ENCODE measurements at places on chromosomes 13 and 19. TPM values are rescaled to one million over a fixed set of nuclear protein-coding genes. Genes with fewer than 3 reads are reported as not detected.

The F10 gene
- 33.7 TPM for total RNA-seq

The LGALS7B gene
- 2.3 TPM for total RNA-seq

The TTC9B gene
- total RNA-seq = 0.71 TPM

The URAD gene
- total RNA-seq = 1.6 TPM

The CRB3 gene
- 2.0 TPM for total RNA-seq

The GIPC3 gene
- total RNA-seq = 0.50 TPM

- no peak overlapping the region for H3K4me3 ChIP-seq
- peaks cover 4% of the 10 kb centered on the region for H3K4me1 ChIP-seq
- DNase-seq = no peak
- H3K36me3 ChIP-seq = no peaks in the 10 kb centered on the region
These were observed 82.8 kb downstream of the SIPA1L3 start for GRCh38 chr19:37989855-37990254.

DNA sequence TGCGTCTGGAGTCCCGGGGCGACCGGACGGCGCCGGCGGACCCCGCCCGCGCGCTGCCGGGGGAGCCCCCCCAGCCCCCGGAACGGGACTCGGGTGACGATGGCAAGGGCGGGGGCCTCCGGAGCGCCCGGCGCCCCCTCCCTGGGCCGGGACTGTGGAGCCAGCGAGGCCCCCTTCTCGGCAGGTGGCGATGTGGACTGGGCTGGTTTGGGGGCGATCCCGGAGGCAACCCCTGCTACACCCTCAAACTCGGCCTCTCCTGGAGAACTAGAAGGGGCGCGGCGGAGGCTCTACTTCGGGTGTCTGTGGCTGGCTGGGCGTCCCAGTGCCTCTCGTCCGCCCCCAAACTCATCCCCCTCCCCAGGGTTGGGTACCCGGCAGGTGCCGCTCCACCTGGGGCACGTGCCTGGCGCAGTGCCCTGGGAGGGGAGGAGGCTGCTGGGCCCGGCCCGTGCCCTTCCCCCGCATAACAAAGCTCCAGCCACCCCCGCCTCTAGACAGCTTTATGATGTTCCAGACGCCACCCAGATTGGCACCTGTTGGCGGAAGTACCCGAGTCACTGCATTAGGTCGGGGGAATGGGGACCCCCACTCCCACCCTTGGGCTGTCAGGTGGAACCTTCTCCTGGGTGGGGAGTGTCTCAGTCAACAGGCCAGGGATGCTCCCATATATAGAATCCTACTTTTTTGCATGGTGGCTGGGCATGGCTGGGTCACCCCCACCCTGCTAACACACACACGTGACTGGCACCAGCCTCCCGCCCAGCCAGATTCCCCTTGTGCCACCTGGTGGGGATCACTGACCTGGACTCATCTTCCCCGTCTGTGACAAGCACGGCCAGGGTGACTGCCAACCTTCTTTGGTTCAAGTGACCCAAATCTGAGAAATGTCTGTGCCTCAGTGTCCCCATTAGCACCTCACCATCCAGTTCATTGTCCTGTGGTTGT, 722 bp downstream of the PKN1 start:
- peaks cover 21% of the 10 kb centered on the region for H3K4me1 ChIP-seq
- H3K27ac ChIP-seq = peak overlapping the region; percentile 80
- peak overlapping the region; percentile 87 for H3K4me3 ChIP-seq
- DNase-seq = peak; percentile 49
- no peaks in the 10 kb centered on the region for H3K27me3 ChIP-seq
- no peaks in the 10 kb centered on the region for H3K36me3 ChIP-seq

DNA sequence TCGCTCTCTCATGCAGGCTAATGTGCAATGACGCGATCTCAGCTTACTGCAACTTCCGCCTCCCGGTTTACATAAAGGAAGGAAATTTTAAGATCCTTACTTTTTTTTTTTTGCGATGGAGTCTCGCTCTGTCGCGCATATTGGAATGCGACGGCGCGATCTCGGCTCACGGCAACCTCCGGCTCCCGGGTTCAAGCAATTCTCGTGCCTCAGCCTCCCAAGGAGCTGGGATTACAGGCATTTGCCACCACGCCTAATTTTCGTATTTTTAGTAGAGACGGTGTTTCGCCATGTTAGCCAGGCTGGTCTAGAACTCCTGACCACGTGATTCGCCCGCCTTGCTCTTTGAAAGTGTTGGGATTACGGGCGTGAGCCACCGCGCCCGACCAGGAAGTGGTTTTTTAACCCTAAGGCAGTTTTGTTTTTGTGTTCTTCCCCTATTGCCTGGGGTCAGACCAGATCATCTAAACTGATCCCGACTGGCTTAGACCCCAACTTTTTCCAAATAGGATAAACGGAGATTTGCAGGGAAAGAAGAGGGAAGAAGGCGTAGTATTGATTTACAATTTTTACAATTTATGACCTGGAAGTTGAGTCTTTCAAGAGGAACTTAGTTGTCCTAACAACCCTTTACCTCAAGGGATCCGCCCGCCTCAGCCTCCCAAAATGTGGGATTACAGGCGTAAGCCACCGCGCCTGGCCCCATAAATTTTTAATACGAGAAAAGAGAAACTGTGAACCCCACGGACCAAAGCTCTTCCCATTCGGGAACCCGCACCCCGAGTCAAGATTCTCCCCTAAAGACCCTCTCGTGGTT, 142.0 kb downstream of the ZNF737 start:
- H3K27ac ChIP-seq = peak overlapping the region; percentile 94
- H3K27me3 ChIP-seq = no peaks in the 10 kb centered on the region
- H3K36me3 ChIP-seq = no peaks in the 10 kb centered on the region
- H3K4me3 ChIP-seq = peak overlapping the region; percentile 79
- peaks cover 9% of the 10 kb centered on the region for H3K4me1 ChIP-seq

GRCh38 chr19:33197591-33198000, 3.5 kb downstream of the LRP3 start:
- H3K4me3 ChIP-seq = no peak overlapping the region
- no peaks in the 10 kb centered on the region for H3K36me3 ChIP-seq
- H3K27me3 ChIP-seq = no peaks in the 10 kb centered on the region

- no peaks in the 10 kb centered on the region for H3K36me3 ChIP-seq
- H3K4me3 ChIP-seq = no peak overlapping the region
- H3K4me1 ChIP-seq = peaks cover 3% of the 10 kb centered on the region
- no peaks in the 10 kb centered on the region for H3K27me3 ChIP-seq
These were observed 3.7 kb downstream of the GADD45B start for GRCh38 chr19:2479556-2480194.

DNA sequence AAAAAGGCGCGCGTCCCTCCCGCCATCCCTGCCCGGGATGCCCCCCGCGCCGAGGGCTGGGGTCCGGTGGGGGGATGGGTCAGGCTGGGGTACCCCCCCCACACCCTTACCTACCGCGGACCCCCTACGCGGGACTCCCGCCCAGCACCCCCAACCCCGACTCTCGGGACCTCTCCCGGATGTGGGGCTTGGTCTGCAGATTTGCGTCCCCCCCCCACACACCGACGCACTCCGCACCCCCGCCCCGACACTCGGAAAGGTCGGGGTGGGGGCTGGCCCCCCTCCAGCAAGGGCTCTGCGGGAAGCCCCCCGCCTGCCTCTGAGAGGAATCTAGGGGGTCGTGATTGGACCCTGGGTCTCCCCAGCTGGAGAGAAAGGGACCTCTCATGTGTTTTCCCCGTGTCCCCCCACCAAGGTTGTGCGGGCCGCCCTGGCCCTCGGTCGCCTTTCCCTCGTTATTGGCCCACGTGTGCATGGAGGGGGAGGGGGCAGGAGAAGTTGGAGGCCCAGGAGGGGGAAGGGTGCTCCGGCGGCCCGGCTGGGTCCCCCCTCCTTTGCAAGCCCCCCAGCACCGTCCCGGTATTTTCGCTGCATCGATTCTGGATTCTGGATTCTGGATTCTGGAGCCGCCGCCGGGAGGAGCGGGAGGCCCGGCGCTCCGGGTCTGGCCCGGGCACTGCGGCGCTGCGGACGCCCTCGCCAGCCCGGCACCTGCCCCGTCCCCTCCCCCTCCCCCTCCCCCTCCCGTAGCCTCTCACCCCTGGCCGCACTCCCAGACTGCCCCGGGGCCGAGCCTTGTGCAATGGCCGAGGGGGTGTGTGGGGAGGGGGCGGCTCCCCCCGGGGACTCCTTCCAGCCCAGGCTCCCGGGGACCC, 607 bp downstream of the NFIC start:
- H3K27ac ChIP-seq = peak overlapping the region; percentile 99
- no peaks in the 10 kb centered on the region for H3K27me3 ChIP-seq

DNA sequence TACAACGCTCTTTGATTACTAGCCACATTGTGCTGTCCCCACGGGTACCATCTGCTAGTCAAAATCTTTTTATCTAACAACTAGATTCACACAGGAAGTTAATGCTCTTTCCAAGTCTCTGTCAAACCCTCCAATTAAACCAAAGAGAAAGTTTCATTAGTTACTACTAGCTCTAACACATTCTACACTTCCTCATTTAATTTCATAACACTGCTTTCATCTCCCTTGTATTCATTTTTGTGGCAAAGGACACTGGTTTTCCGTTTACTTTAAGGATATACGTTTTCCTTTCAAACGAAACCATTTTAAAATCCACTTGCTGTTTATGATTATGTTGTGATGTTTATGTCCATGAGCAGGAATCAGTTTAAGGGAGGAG, 5.3 kb downstream of the DYRK1B start:
- no peak overlapping the region for H3K27ac ChIP-seq
- DNase-seq = no peak

GRCh38 chr19:50414864-50415660, 3.7 kb upstream of the SPIB start:
- H3K27ac ChIP-seq = no peak overlapping the region
- peak; percentile 79 for DNase-seq
- H3K36me3 ChIP-seq = no peaks in the 10 kb centered on the region
- H3K27me3 ChIP-seq = no peaks in the 10 kb centered on the region
- H3K4me1 ChIP-seq = peaks cover 7% of the 10 kb centered on the region
- no peak overlapping the region for H3K4me3 ChIP-seq

GRCh38 chr19:49456326-49456725, 3.3 kb downstream of the ALDH16A1 start:
- H3K4me1 ChIP-seq = peaks cover 4% of the 10 kb centered on the region
- H3K27ac ChIP-seq = no peak overlapping the region
- H3K27me3 ChIP-seq = no peaks in the 10 kb centered on the region
- DNase-seq = no peak
- no peaks in the 10 kb centered on the region for H3K36me3 ChIP-seq

DNA sequence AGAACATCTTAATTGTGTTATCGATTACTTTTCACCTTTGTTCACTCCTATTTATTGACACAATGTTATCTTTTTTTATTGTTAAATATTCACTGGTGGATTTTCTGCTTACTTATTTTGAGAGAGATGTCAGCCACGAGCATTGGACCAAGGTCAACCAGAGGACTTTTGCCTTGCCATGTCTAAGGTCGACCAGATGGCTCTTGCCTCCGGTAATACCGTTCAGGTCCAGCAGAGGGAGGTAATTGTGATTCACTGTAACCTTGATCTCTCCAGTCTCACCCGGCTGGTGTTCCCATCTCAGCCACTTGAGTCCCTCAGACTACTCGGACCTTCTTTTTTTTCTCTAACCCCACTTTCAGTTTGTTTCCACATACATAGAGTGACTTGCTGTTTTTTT, 1438.1 kb downstream of the UQCRFS1 start:
- no peak overlapping the region for H3K4me3 ChIP-seq
- no peak overlapping the region for H3K27ac ChIP-seq
- no peak for DNase-seq
- H3K27me3 ChIP-seq = no peaks in the 10 kb centered on the region
- H3K36me3 ChIP-seq = no peaks in the 10 kb centered on the region

DNA sequence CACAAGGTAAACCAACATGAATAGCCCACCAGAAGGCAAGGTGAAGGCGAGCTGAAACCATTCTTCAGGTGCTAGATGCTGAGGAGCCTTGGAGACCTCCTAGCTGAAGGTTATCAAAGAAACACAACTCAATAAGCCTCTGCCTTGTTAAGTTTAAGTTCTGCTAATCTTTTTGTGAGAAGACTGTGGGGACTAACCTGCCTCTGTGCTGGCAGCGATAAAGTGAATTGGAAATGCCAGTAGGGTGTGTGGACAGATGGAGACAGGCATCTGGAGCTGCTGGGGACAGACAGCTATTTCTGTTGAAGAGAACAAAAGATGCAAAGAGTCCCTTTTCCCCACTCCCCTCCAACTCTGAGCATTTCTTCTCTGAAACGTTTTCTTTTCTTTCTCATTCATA, 33.5 kb upstream of the FLT1 start:
- no peak for DNase-seq
- no peak overlapping the region for H3K4me3 ChIP-seq
- H3K4me1 ChIP-seq = no peaks in the 10 kb centered on the region
- H3K27me3 ChIP-seq = no peaks in the 10 kb centered on the region
- H3K36me3 ChIP-seq = no peaks in the 10 kb centered on the region

GRCh38 chr19:13794398-13794756, 866 bp upstream of the ZSWIM4 start:
- DNase-seq = peak; percentile 79
- peaks cover 18% of the 10 kb centered on the region for H3K4me1 ChIP-seq
- no peaks in the 10 kb centered on the region for H3K27me3 ChIP-seq
- peak overlapping the region; percentile 64 for H3K4me3 ChIP-seq
- peak overlapping the region; percentile 27 for H3K27ac ChIP-seq

GRCh38 chr19:17654993-17655392, 33.2 kb downstream of the UNC13A start:
- H3K27me3 ChIP-seq = no peaks in the 10 kb centered on the region
- no peak overlapping the region for H3K4me3 ChIP-seq
- peaks cover 13% of the 10 kb centered on the region for H3K4me1 ChIP-seq
- no peak overlapping the region for H3K27ac ChIP-seq
- DNase-seq = no peak
- no peaks in the 10 kb centered on the region for H3K36me3 ChIP-seq

DNA sequence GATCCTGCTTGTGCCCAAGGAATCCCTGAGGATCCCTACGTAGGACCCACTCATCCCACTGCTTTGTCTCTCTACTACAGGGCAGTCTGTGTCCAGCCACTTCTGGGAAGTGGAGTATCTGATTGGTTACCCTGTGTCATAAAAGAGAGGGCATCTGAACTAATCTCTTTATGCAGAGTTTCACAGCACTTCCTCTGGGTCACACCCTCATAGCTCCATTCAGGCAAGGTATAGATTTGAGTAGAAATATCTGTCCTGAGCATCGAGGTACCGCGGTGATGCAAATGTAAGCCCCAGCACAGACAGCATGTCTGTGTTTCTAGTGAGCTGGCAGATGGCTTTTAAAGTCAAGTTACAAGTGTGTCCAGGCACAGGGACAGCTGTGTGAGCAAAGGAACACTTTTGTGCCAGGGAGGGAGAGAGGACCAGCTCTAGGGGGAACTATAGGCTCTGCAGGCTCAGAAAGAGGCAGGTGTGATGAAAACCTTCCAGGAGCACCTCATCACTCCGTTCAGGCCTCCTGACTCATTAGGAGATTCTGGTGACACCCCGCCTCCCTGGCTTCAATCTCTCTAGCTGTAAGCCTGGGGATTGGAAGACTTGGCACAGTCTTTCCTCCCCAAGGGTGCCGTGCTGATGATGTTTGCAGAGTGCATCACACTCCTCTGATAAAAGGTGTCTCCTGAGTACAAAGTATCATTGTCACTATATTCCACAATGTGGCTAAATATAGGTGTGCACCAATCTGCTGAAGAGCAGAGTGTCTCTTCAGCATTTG, 84.3 kb upstream of the UBL3 start:
- H3K27ac ChIP-seq = no peak overlapping the region
- no peak for DNase-seq
- H3K4me3 ChIP-seq = no peak overlapping the region
- no peaks in the 10 kb centered on the region for H3K36me3 ChIP-seq
- no peaks in the 10 kb centered on the region for H3K4me1 ChIP-seq
- no peaks in the 10 kb centered on the region for H3K27me3 ChIP-seq

All from testis (tissue), 5 donors.